ENCODE measurements at places on chromosomes 11 and 22. TPM values are rescaled to one million over a fixed set of nuclear protein-coding genes. Genes with fewer than 3 reads are reported as not detected.

GRCh38 chr11:10443721-10444235 is 11.3 kb upstream of the AMPD3 start:
- DNase-seq, result no peak

The ELFN2 gene
- total RNA-seq, result 0.35 TPM

DNA sequence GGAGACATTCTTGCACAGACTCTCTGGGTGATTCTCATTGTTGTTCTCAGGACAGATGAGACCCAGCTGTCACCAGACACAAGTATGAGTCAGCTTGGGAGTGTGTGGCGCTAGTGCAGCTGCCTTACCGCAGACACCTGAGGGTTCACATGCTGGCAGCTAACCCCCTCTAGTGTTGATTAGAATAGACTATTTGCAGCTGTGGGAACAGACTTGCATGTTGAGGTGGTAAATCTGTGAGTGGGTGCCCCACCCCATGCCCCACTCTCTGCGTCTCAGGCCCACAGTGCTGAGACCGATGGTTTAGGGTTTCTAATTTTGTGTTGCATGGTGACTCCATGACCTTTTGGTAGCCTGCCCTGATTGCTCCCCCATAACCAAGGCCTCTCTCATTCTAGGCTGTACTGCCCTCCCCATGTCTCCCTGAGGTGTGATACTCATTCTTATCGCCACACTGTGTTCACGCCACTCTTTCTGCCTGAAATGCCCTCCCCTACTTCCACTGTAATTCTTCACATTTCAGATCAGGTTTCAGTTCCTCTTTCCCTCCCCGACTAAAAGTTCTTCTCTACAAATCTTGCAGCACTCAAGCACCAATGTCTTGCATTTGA is 73.7 kb upstream of the KIRREL3 start:
- DNase-seq, result peak; percentile 43

DNA sequence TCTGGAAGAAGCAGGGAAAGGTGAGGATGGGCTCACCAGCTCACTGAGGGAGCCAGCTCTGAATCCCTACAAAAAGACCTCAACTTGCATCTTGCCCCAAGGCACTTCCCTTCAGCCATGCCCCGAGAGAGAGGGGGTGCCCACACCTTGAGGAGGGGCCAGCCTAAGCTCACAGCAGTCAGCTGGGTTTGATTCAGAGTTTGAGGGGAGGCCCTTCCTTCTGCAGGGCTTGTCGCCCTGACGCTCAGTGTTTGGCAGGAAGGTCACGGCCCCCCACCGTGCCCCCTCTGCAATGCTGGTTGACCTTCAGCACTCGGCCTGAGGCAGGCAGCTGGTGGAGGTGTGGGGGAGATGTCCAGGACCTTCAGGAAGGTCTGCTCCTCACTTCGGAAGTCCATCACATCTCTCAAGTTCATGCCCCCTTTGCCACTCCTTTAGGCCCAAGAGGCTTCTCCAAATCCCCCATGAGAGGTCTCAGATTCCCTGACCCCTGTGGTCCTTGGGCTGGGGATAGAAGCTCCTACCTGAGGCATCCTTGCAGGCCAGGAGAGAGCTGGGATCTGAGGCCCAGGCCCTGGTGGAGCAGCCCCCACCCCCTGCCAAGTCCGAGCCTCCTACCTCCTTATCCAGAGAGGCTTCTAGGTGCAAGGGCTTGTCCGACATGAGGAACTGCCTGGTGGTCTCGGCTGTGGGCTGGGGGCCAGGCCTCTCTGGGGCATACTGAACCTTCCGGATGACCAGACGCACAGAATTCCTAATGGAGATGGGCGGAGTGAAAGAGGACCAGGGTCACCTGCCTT is 37.6 kb downstream of the TPBGL start:
- no peak for DNase-seq

GRCh38 chr11:74007691-74008372 is 1.1 kb downstream of the UCP3 start:
- no peak for DNase-seq

- peak; percentile 58 for DNase-seq
Measured at GRCh38 chr11:10387206-10388083, 67.6 kb upstream of the AMPD3 start.

- DNase-seq, result no peak
Measured at GRCh38 chr11:103946793-103947545, 89.5 kb upstream of the DDI1 start.

DNA sequence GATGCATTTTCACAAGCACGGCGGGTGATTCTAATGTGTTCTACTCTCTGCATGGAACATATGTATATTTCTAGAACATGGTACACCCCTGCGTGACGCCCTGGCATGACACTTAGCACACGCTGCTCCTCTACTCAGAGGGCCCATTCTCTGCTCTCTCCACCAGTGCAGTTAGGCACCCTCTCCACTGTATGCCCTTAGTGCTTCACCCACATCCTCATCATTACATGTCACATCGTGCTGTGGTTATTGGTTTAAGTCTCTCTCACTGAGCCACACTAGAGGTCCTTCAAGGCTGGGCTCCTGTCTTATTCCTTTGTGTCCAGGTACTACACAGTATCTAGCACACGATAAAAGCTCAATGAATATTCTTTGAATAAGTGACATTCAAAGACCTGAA is 16.7 kb downstream of the TMPRSS13 start:
- DNase-seq, result no peak

- no peak for DNase-seq
Measured at GRCh38 chr11:78786086-78786485, 211.4 kb upstream of the NARS2 start.

The LZTR1 gene
- 42.9 TPM for total RNA-seq

- peak; percentile 49 for DNase-seq
Measured at GRCh38 chr11:130601141-130601540, 152.7 kb downstream of the ADAMTS15 start.

The ILK gene
- total RNA-seq, result 323 TPM

- no peak for DNase-seq
Measured at GRCh38 chr11:81005595-81005994, 1564.8 kb upstream of the TENM4 start.

DNA sequence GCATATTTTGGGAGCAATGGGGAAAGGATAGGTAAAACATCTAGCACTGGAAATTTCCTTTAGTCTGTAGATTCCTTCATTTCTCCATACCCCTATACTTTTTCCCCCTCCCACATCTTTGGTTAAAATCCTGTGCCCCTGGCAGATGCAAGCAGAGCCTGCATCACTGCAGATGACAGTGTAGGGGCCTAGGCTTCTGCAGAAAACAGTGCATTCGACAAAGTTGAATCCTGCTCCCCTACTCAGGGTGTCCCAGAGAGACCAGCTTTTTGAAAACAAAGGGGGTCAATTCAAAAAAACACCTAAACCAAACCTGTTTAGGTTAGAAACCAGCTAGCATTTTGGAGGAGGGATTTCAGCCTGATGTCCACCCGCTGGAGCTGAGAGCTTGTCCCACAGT is 43.8 kb upstream of the BLID start:
- DNase-seq, result no peak

The SPDYC gene
- total RNA-seq, result not detected

The TSPAN18 gene
- total RNA-seq, result 3.6 TPM

The SLC22A6 gene
- total RNA-seq, result not detected

- DNase-seq, result no peak
Measured at GRCh38 chr11:89147229-89147628, 30.4 kb upstream of the TYR start.

GRCh38 chr11:12198251-12199222 is 88.1 kb downstream of the MICAL2 start:
- DNase-seq, result no peak

DNA sequence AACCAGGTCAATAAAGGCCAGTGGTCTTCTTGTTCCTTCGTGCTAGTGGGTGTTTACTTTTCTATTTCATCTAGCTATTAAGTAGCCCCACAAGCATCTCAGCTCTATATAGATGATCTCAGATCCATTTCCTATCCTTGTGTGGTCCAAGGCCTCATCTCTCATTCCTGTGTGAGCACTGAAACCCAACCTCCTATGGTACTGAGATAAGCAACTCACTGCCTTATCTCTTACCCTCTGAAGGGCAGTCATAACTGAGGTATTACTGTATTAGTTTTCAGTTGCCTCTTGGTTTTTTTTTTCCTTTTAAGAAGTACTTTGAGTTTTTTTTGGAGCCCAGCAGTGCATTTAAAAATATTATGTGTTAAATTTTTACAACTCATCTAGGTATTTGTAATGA is 28.3 kb downstream of the ACER3 start:
- no peak for DNase-seq

The LRRC56 gene
- 5.2 TPM for total RNA-seq

Data from mucosa of descending colon (tissue), 3 donors.